ENCODE measurements at places on chromosomes 6 and 20. TPM values are rescaled to one million over a fixed set of nuclear protein-coding genes. Genes with fewer than 3 reads are reported as not detected.

GRCh38 chr6:34519971-34520644 lies 36.0 kb downstream of the SPDEF start:
- no peak for DNase-seq

DNA sequence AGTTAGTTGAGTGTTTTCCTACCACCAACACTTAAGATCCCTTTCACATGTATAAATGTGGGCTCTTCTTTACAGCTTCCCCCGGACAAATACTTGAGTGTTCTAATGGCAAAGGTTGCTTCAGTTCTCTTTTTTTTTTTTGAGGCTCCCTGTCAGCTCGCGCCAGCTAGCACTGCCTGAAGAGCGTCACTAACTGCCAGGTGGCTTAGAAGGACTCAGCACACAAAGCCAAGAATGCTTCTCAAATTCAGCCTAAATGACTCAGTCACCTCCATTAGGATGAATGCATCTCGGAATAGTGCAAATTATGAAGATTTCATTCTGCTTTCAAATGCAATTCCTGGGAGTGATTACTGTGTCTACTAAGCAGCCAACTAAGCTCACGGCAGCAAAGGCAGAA lies 150.7 kb upstream of the BTBD3 start:
- DNase-seq = no peak

DNA sequence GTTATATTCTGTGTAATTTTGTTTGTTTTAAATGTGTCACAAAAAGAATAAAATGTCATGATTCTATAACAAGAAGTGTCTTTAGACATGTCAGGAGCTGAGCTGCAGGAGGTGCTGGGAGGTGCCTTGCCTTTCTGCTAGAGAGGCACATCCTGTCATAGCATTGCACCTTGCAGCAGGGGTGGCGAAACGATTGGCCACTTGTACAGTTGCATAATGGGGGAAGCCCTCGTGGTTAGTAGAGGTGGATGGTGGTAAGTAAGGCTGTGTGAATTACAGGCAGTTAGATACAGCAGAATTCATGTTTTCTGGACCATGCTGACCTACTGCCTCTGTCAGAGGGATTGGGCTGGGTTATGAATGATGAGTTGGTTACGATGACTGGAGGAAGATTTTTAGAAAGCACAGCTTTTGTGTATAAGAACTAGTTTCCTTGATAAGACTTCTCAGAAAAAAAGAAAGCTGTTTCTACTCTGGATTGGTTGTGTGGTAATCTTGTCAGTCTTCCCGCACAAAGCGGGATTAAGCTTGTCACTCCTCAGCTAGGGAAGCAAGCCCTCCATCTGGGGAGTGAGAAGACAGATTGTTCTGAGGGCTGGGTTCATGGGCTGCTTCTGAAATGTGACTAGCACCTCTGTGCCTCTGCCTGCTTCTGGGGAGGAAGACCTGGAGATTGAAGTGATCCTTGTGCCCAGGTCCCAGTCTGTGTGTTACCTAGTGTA lies 74.9 kb downstream of the FOXO3 start:
- no peak for DNase-seq

HLA-B gene
- not detected for total RNA-seq

GRCh38 chr20:4805663-4806449 lies 84.1 kb downstream of the PRND start:
- no peak for DNase-seq

GRCh38 chr6:43335469-43335868 lies 26.8 kb upstream of the CRIP3 start:
- DNase-seq = peak; percentile 8

HLA-DPA1 gene
- not detected for total RNA-seq

DNA sequence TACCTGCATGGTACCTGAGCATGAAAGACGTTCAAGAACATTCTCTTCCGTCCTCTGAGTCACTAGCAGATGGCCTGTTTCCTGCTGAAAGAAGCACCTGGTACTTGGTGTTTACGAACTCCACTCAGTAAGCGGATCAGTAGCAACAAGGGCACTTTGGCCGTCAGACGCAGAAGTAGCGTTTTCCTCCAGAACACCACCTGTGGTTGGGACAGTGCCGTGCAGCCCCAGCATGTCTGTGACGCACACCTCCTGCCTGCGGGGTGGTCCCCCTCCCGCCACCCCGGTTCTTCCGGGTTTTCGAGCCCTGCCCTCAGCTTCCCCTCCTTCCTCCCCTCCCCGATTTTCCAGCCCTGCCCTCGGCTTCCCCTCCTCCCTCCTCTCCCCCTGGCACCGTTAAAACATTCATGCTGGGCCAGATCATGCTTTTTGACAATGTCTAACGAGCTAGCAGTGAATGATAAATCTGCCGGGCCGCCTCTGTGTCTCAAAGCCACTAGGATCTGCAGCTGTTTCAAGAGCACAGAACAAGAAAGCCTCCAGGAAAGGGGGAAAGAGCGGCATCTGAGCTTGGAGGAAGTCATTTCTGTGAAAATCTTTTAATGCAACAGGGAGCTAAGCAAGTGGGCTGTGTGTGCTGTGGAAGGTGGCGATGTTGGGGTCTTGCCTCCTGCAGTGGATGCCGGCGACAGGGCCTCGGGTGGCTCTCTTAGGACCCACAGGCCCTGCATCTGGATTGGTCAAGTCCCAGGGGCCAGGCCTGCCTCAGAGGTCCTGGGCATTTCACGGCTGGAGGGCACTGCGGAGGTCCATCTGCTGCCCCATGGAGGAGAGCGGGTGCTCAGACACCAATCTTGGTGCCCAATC lies 207.9 kb downstream of the ERMARD start:
- DNase-seq = peak; percentile 15

GRCh38 chr20:43506238-43506637 lies 1.3 kb upstream of the L3MBTL1 start:
- DNase-seq = no peak

PNISR gene
- total RNA-seq = 110 TPM

CFB gene
- not detected for total RNA-seq
